Ecto neural progenitor cell (in vitro differentiated cells): ENCODE measurements at places on chromosomes 12 and 14.

- no peak for DNase-seq
Measured at GRCh38 chr12:64083285-64084210, 138.5 kb downstream of the KICS2 start.

- no peak for DNase-seq
Measured at GRCh38 chr12:102496591-102496990, 16.2 kb upstream of the IGF1 start.

- no peak for DNase-seq
Measured at GRCh38 chr14:23930742-23931141, 22.8 kb upstream of the DHRS4 start.

DNA sequence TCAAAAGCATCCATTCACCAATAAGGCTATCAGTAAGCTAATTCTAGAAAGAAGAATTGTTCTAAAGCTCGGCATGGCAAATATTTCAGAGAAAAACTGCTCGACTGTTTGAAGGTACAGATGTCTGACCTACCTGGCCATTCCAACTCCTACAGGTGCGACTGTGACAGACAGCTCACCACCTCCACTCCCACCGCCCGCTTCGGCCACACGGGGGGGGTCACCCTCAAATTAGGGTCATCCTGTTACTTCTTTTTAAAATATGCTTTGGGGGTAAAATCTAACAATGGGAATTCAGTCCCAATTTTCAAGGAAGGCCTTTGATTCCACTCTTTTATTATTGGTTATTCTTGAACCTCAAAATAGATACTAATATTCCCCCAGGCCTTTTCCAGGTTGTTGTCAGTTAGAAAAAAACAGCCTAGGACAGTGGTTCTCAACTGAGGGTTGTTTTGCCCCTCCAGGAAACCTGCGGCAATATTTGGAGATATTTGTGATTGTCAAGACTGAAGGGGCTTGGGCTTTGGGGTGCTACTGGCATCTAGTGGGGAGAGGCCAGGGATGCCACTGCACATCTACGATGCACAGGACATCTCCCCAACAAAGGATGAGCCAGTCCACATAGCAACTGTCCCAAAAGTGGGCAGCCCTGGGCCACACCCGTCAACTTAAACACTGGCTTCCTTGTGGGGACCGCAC, 81.2 kb downstream of the BCL11B start:
- no peak for DNase-seq

- peak; percentile 50 for DNase-seq
Measured at GRCh38 chr14:31286456-31287293, 79.1 kb upstream of the HECTD1 start.

DNA sequence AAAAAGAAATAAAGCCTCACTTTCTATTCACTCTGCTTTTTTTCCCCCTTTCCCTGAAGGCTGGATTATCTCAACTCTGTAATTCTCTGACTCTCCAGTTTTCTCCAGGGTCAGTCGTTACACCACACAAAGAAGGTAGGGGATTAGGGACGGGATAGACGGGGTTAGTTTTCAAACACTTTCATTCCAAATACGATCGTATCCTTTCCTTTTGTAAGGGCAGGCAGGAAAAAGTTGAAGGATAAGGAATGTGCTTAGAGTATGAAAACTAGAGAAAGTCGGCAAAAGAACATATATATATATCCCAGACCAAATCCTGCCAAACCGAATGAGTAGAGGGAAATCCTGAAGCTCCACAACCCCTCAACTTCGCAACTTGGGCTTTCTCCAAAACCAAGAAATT, 581 bp upstream of the ESYT1 start:
- DNase-seq: no peak

- DNase-seq: no peak
Measured at GRCh38 chr14:59197695-59198262, 9.3 kb downstream of the DAAM1 start.

GRCh38 chr14:54253195-54253947, 143.4 kb upstream of the CDKN3 start:
- no peak for DNase-seq

DNA sequence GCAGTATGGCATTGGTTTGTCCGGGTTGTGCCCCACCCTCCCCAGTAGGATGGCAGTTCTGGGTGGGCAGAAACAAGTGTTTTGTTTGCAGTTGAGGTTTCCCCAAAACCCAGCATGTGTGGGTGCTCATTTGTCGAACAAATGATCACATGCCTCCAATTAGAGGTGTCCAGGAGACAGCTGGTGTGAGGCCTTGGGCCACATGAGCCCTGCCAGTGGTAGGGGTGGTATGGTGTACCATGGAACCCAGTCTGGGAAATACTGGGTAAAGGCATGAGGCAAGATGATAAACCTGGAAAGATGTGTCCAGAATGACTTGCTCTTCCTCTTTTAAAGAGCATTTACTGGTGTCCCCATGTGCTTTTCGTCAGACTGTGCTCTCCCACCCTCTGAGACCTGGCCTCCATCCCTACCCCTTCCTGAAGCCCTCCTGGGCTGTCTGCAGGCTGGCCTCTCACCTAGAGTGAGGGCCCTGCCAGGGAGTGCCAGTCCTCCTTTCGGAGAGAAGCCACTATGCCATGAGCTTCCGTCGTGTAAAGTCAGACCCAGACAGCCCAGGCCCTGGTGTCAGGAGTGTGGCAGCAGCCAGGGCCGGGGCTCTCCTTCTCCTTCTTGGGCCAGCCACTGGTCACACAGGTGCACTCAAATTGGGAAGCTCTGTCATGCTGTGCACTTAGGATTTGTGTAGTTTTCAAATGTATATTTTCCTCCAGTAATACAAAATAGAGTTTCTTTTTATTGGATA, 17.6 kb downstream of the ANKRD9 start:
- no peak for DNase-seq

DNA sequence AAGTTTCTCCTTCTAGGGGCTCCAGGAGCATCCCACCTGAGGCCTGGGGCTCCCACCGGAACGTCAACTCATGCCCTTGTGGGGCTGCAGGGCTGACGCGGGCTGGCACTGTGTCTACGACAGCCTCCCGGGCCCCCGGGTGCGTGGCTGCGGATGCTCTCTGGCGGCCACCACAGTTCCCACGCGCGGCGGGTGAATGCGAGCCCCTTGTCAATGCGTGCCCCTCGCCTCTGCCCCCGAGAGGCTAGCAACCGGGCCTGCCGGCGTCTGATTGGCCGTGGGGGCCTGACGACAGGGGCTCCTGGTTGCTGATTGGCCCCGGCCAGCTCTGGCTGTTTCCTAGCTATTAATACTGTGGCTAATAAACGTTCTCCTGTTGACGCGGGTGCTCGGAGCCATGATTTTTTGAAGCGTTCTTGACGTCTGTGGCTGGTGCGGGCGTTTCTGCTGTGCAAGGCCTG, 1.8 kb upstream of the MEG3 start:
- DNase-seq: no peak

- DNase-seq: no peak
Measured at GRCh38 chr12:53505555-53506449, 1.5 kb downstream of the NPFF start.

DNA sequence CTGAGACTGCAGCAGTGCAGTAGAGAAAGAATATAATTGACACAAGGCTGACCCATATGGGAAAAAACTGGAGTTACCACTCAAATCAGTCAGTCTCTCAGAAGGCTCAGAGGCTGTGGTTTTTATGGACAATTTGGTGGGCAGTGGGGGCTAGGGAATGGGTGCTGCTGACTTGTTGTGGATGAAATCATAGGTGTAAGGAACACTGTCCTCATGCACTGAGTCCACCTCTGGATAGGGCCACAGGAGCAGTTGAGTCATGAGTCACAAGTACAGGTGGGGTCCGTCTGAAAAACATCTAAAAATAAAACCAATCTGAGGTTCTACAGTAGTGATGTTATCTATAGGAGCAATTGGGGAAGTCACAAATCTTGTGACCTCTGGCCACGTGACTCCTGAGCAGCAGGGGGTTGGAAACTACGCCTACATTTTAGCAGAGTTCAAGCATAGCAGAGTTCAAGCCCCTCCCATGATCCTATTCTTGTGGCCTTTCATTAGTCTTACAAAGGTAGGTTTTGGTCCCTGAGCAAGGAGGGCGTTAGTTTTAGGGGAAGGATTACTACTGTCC, 18.1 kb upstream of the SGPP1 start:
- no peak for DNase-seq

GRCh38 chr14:80965037-80965436, 9.6 kb downstream of the TSHR start:
- no peak for DNase-seq

DNA sequence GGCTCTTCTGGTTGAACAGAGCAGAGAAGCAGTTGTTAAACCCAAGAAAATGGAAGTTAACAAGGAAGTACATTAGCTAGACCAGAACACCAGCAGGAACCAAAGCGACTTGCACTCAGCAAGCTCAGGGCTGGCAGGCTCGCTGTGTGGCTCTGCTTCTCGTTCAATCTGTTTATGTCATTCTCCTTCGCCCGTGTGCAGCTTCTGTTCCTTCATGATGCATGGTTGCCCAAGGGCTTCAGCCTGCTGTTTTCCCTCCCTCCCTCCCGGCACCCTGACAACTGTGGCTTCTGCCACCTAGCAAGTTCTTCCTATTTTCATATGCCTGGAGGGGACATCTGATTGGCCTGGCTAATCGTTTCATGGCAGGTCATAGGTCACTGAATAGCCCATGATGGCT, 25.3 kb downstream of the PIGH start:
- DNase-seq: no peak

- DNase-seq: no peak
Measured at GRCh38 chr14:69812711-69813110, 15.7 kb upstream of the SLC10A1 start.

- DNase-seq: no peak
Measured at GRCh38 chr12:52532636-52533035, 12.4 kb upstream of the KRT5 start.

DNA sequence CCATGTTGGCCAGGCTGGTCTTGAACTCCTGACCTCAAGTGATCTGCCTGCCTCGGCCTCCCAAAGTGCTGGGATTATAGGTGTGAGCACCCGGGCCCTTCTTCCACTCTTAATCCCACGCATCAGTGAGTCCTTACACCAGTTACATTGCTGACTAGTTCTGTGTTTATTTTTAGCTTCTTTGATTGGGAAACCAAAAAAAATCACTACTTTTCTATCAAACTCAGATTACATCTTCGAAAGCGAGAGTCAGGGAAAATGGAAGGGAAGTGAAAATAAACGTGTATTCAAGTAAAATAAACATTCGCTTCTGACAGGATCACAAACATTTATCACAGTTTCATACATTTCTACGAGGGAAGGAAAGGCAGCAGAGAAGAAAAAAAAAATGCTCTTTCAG, 32.2 kb downstream of the FGD6 start:
- no peak for DNase-seq

DNA sequence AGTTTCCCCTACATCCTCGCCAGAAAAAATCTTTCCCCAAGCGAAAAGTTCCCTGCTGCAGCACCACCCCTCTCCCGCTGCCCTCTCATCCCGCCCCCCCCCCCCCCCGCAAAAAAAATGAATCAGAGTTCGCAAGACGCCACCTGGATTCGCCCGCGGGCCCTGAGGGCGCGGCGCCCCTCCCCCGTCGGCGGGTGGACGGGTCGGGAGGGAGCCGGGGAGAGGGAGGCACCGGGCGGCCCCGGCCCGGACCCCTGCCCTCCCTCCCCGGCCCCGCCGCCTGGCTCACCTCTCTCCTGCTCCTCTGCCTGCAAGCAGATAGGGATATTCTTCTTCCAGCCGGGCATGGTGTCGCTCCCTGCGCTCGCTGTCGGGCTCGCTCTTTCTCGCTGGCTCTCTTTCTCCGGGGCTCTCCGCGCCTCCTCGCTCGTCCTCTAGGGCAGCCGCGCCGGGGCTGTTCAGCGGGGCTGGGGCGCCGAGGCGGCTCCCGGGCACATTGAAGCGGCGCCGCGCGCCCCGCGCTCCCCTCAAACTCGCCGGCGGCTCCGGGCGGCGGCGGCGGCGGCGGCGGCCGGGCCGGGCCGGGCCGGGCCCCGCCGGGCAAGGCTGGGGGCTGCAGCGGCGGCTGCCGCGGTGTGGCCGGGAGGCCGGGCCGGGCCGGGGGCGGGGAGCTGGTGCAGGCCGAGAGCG, 200.3 kb upstream of the CAND1 start:
- DNase-seq: peak; percentile 86

GRCh38 chr14:23785208-23785607, 149.0 kb downstream of the DHRS2 start:
- no peak for DNase-seq

DNA sequence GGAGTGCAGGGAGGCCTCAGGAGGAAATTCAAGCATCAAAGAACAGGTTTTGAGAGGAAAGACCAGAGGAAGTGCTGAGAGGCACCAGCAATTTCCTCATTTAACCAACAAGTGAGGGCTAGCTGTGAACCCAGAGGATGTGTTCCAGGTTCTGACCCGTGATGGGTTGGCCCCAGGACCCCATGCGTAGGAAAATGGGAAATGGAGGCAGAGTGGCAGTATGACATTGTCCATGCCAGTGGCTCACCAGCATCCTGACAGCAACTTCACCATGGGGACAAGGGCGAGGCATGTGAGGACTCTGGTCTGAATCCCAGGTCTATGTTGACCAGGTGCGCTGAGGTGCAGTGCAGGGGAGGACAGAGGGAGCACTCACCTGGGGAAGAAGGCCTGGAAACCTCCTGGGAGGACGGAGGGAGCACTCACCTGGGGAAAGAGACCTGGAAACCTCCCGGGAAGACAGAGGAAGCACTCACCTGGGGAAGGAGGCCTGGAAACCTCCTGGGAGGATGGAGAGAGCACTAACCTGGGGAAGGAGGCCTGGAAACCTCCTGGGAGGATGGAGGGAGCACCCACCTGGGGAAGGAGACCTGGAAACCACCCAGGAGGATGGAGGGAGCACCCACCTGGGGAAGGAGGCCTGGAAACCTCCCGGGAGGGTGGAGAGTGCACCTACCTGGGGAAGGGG, 6.7 kb upstream of the CACNA2D4 start:
- DNase-seq: peak; percentile 40

- no peak for DNase-seq
Measured at GRCh38 chr12:43453761-43454160, 98.2 kb downstream of the ADAMTS20 start.

DNA sequence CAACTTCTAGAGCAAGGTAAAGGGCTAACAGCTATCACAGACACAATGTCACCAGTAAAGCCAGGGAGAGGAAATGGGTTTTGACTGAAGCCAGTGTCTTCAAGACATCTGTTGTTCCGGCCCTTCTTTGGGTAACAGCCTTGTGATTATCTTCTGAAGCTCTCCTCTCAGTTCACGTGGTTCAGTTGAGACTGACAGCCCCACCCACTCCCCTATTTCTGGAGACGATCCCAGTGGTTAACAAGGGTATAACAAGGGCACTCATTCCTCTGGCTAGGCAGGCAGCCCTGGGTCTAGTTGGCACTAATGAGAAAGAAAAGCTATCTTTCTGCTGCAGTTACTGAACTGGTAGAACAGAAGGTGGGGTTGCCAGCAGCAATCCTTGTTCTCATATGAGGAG, 6.9 kb downstream of the GNPTAB start:
- DNase-seq: peak; percentile 66

DNA sequence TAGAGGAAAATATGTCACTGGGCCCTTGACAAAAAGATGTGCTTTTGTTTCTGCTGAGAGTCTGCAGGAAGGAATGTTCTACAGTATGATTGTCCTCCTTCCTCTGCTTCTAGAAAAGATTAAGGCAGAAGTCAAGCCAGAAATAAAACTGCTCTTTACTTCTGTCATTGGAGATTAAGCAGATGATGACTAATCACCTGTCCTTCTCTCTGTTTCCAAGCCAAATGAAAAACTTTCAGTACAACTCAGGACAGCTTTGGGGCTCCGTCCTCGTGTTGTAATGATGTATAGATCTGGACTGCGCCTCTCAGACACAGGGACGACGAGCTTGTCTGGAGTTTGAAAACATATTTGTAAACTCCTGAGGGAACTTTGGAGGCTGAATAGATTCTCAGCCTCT, 159.3 kb downstream of the DYRK2 start:
- no peak for DNase-seq

GRCh38 chr14:79668951-79669350, 542.4 kb downstream of the DIO2 start:
- no peak for DNase-seq

GRCh38 chr14:94561656-94562010, 391 bp downstream of the SERPINA4 start:
- no peak for DNase-seq
